ENCODE measurements at places on chromosomes 13 and 19.
A peak's percentile ranks its signal among the peaks of the same experiment; 100 is the strongest.

GRCh38 chr13:97921176-97921816 is 32.2 kb upstream of the IPO5 start:
- DNase-seq, result no peak

- DNase-seq, result no peak
Measured at GRCh38 chr13:77729502-77730221, 32.2 kb downstream of the SLAIN1 start.

DNA sequence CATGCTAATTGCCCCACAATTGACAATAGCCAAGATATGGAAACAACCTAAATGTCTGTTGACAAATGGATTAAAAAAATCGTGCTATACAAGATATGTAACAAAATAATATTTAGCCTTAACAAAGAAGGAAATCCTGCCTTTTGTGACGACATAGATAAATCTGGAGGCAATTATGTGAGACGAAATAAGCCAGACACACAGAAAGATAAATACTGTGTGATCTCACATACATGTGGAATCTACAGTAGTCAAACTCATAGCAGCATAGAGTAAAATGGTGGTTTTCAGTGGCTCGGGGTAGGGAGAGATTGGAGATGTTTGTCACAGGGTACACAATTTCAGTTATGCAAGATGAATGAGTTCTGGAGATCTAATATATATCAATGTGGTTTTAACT is 895.8 kb downstream of the SLITRK6 start:
- DNase-seq, result no peak

- no peak for DNase-seq
Measured at GRCh38 chr19:13073263-13073662, 29.4 kb downstream of the LYL1 start.

DNA sequence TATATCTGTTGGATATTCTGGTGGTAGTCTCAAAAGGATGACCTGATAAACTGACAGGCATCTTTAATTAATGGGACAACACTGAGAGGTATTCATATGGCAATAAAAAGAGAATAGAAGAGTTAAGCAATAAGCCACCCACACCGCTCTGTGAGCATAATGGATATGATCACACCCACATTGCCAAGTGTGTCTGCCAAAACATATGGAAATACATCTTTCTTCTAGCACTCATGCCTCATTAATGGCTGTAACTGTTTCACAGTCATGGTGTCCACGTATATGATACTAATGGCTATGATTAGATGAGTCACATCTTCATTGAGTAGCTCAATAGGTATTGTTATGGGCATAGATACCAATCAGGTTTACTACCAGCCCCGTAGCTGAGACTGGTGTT is 13.1 kb downstream of the IGFL3 start:
- no peak for DNase-seq

- peak; percentile 25 for DNase-seq
Measured at GRCh38 chr19:21569494-21569865, 64.1 kb downstream of the ZNF429 start.

DNA sequence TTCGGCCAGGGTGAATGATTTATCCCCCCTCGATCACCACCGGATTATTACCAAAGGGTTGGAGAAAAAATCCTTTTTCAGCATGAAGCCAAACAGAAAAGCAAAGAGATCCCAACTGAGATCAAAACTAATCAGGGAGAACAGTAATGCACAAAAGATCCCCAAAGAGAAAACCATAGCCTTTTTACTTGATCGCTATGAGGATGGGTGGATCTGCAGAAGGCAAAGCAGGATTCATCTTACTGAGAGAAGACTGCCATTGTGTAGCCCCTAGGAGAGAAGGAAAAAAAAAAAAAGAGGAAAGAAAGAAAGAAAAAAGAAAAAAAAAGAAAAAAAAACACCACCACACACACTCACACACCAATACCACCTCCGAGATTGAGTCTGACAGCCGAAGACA is at the start of gene FGF14:
FGF14 (minus strand) TSS at position 283 of the 400 bp plus-strand sequence.
- no peak for DNase-seq

DNA sequence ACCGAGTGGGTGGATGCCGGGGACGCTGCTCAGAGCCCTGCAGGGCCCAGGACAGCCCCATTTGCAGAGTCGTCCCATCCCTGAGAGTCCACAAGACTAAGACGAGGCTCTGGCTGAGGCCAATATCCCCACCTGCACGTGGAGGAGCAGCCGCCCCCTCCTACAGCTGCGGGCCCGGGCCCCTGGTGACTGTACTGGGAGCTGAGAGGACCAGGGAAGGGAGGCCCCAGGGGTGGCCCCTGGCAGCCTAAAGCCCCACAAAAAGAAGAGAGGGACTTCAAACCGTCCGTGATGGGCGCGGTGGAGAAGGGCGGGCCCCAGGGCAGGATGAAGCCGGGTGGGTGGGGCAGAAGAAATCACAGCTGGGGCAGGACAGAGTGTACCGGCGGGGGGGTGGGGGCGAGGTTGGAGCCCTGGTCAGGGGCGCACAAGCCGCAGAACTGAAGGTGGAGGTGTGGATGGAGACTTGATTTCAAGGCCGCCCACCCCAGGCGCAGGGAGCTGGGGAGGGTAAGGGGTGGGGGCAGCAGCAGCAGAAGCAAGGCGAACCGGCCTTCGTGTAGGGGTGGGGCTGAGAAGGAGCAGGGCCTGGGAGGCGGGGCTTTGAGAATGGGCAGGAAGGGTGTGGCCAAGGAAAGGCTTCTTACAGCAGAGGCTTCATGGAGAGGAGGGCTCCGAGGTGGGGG is 12.9 kb downstream of the CFD start:
- peak; percentile 80 for DNase-seq

DNA sequence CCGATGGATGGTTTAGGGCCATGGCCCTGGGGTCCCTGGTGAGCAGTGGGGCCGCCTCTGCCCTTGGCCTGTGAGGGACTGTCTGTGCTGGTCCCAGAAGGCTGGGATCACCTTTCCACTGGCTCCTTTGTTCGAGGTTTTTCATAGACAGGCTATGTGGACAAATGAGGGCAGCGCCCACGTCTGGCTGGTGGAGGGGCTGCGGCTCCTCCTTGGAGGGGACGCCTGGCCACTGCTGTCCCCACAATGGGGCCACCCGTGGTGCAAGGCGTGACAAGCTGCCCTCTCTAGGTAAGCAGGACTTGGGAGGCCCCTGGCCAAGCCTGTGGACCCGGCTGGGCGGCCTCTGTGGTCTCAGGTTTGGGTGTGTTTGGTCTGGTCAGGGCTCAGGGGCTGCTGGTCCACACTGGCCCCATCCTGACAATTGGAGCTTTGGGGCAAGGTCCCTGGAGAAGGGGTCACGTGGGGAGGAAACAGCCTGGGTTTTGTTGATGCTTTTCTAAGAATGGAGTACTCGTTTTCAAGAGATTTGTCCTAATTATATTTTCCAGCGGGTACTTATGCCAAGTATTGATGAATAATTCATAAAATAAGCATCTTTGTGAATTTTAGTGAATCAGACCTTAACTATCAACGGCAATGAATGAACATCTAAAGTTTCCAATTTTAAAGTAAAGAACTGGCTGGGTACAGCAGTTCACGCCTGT is 33.3 kb downstream of the MCF2L start:
- no peak for DNase-seq
